Hypothalamus (tissue), 51 donors: ENCODE measurements at places on chromosomes 2 and 18.

DNA sequence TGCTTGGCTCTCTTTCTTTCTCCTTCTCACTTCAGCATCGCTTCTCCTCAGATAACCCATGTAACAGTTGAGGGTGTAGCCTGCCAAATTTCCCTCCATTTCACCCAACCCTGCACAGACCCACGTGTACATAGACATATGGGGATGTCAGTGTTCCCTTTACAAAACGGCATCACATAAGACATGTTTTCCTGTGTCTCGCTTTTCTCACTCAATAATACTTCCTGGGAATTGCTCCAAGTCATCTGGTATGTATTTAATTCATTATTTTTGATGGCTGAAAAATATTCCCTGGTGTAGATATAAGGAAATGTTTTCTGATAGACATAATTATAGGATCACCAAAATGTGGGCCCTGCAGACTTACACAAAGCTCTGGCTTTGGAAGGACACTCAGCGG is 176.8 kb downstream of the LOXHD1 start:
- DNase-seq = no peak

DNA sequence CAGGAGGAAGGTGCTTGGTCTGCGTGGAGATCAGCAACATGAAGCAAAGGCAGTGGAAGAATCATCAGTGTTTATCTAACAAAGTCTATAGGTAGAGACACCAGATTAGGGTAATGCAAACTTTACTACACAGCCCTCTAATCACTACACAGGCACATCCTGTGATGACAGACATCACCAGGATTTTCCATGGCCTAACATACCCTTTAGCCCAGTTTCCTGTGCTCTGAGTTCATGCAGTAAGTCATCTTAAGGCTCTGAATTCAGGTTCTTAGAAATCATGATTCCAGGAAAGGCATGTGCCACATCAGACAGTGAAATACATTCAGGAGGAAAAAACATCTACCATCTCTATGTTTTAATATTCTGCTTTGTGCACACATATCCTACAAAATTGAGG is 708.5 kb upstream of the SLC8A1 start:
- no peak for DNase-seq

GRCh38 chr2:70641263-70641784 is 87.7 kb upstream of the TGFA start:
- no peak for DNase-seq

GRCh38 chr18:49690312-49690711 is 123.0 kb downstream of the ACAA2 start:
- DNase-seq = no peak

DNA sequence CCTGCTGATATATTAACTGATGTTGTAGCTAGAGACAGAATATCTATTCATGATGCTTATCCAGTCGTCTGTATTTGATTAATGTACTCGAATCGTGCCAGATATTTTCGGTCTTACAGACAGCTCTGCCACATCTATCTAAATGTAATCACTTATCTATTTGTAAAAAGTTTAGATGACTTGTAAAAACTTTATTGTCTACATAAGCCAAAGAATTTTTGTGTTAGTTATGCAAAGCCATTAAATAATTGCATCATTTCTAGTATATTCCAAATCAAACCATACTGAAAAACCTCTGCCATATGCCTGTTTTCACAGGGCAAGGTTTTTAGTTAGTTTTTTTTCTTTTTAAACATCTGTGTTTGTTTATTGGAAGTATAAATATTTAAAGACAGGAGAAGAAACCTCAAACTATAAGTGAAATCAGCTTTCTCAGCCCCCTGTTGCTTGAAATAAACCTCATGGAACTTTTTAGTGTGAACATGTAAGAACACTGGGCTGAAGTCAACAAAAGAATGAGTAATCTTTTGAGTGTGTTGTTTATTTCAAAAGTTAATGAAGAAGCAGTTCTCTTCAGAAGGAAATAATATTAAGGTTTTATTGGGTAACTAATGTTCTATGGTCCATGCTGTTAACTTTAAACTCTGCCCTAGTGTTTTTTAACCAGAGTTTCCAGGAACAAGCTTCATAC is 657.6 kb upstream of the SYT4 start:
- DNase-seq = no peak

GRCh38 chr2:11891028-11891427 is 144.6 kb downstream of the LPIN1 start:
- DNase-seq = no peak

DNA sequence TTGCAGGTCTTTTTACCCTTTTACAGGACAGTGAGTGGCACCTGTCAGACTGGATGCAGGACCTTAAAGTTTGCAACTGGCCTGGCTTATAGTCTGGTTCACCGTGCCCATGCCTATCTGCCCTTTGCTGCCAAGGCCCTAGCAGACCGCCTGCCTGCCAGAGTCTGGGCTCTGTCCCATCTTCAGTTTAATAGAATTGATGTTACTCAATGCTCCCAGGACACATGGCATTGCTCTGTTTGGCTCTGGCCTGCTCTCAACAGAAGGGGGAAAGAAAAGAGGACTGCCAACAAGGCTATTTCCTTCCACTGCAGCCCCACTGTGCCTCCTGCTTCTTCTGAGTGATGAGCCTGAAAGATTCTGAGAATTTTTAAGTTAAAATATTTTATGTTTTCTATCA is 25.6 kb upstream of the TMEM178A start:
- peak; percentile 20 for DNase-seq

GRCh38 chr2:83016343-83017110 is 1442.6 kb downstream of the SUCLG1 start:
- DNase-seq = no peak

- no peak for DNase-seq
Observed at GRCh38 chr2:33275689-33276444, 200.6 kb upstream of the RASGRP3 start.

DNA sequence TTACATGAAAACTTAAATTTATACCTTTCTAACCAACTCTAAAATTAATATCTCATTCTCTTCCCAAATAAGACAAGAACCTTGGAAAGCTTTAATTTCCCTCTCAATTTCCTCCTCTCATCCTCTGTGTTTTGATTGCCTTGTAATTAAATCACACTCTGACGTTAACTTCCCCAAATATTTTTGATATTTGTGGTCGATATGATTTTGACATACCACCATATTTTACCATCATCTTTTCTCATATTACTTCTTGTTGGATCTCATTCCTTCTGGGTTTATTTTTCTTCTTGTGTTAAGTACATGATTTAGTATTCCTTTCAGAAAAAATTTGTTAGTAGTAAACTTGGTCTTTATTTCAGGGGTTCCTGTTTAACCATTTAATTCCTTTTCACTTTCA is 69.6 kb downstream of the RDH14 start:
- DNase-seq = no peak

- no peak for DNase-seq
Observed at GRCh38 chr2:238689331-238689730, 158.6 kb upstream of the TWIST2 start.

GRCh38 chr2:105800036-105800713 is 55.5 kb downstream of the NCK2 start:
- no peak for DNase-seq

DNA sequence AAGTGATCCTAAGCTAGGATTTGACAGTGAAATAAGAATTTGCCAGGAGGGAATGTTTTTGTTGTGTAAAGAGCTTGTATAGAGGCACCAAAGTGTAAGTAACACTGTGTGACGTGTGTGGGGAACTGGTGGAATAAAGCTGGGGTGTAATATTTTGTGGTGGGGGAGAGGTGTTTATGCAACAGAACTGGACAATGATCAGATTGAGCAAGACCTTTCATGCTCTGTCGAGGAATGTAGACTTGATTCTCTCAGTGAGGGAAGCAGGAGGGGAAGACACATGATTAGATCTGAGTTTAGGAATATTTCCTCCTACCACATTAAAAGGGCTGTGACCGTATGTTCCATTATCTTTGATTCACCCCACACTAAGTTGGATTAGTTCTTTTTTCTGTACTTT is 43.6 kb downstream of the EFEMP1 start:
- DNase-seq = no peak

DNA sequence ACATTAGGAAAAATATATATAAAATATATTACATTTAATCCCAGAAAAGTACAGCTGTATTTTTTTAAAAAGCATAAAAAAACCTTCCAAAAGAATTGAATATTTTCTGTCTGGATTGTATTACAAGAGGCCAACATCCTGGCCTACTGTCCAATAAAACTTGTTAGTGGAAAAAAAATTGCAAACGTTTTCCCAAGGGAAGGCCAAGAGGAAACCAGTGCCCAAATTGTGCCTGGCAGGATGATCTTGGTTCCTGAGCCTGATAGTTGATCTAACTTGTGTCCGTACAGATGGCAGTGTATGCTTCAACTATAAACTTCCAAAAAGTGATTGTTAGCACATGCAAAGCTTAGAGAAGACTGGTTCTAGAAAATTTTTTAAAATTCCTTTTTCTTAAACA is 90.6 kb upstream of the LPIN2 start:
- DNase-seq = no peak

GRCh38 chr2:55416786-55417568 is 2.7 kb downstream of the CCDC88A start:
- DNase-seq = no peak

GRCh38 chr2:50116096-50117010 is 915.6 kb downstream of the NRXN1 start:
- no peak for DNase-seq

GRCh38 chr2:136117391-136117841 is 533 bp downstream of the CXCR4 start:
- no peak for DNase-seq

DNA sequence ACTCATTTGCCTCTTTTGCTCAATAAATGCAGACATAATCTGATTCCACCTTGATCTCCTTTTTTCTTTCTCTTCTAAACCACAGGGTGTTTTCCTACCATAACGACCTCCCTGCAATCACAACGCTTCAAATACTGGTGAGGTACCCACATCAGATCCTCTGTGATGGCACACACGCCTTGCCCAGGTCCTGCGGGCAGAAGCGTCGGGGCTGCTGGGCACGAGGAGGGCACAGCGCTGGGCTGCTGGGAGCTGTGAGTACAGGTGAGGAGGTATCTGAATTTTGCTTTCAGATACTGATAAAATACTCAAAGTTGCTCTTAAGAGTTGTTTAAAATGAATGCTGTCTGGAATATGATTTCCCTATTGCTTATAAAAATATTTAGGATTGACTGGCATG is 186.1 kb upstream of the PXDN start:
- DNase-seq = no peak
